ENCODE measurements at places on chromosomes 12 and 14. TPM values are rescaled to one million over a fixed set of nuclear protein-coding genes. Genes with fewer than 3 reads are reported as not detected.

Gene SLCO1C1
- total RNA-seq = not detected

DNA sequence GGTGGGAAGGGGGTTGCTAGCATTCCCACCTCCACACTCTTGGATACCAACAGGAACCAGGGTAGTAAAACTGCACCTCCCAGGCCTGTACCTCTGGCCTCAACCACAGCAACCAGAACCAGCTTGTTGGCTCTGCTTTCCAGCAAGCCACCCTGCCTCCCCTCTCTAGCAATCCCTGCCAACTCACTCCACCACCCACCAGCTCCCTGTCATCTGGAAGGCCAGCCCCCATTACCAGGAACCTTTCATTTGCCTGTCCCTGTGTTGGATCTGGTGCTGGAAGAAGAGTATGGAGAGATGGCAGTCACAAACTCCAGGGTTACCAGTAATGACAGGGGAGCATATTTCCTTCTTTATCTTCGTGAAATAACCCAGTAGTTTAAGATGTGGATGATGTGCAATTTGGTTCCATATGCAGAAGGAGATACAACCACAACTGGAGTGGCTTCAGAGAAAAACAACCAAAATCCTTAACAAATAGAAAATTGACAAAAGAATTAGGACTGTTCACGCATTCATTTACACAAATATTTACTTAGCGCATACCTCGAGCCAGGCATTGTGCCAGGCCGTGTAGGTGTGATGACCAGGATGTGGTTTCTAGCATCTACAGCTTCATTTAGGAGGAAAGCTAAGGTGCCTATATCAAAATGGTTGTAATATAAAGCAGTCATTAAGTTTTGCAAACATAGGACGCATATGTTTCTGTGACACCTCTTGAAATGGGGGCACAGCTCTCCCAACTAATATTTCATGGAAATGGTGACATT is 3.4 kb downstream of the B4GALNT3 start:
- H3K27ac ChIP-seq = no peak overlapping the region
- no peak for DNase-seq
- H3K4me3 ChIP-seq = no peak overlapping the region

- DNase-seq = no peak
- peaks cover 5% of the 10 kb centered on the region for H3K27me3 ChIP-seq
- no peak overlapping the region for H3K27ac ChIP-seq
These were observed 30.5 kb downstream of the DHRS7 start for GRCh38 chr14:60134702-60135101.

DNA sequence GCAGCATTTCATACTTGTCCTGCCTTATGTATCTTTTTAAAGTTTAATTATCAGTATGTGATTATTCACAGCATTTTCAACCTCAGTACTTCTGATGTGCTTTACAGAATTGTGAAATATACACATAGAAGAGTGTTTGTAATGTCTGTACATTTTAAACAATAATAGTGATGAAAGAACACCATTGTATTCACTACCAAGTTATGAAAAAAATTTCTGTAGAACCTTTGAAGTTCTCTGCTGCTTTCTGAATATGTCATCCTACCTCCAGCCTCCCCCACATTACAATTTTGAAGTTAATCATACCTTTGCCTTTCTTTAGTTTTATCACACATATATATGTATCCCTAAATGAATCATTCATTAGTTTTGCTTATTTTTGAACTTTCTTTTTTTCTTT is 24.8 kb downstream of the FRMD6 start:
- H3K27ac ChIP-seq = peak overlapping the region; percentile 70
- DNase-seq = no peak
- peaks cover 96% of the 10 kb centered on the region for H3K4me1 ChIP-seq
- H3K27me3 ChIP-seq = peaks cover 3% of the 10 kb centered on the region

DNA sequence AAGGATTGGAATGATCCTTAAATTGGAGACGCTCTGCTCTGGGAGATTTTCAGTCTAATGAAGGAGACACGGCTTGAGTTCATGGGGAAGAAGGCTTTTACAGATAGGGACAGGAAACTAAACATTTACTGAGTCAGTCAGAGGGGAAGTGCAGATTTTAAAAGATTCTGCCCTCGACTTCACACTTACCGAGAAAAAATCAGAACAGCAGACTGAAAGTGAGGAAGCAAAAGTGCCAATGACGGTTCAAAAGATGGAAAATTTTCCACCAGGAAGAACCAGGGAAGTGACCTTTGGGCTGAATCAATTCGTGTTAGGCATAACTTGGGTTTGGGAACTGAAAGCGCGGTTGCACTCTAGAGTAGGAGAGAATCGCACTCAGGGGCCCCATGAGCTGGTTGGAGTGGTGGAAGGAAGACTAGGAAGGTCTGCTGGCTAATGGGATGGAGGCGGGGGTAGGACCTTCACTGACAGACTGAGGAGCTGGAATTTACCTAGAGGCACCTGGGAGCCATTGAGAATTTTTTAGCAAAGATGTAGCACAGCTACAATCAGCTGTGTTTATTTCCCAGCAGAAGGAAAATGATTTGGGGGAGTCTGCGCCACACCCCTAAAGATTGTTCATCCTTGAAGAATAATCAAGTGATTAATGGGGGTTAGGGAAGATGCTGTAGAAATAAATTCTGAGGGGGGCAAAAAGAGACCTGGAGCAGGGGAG is 1.2 kb downstream of the KCNK13 start:
- no peak overlapping the region for H3K27ac ChIP-seq
- 0 out of 2 replicates have a peak, but pooled peaks cover 4% of the 10 kb centered on the region for H3K4me1 ChIP-seq
- H3K4me3 ChIP-seq = no peak overlapping the region
- DNase-seq = no peak
- H3K36me3 ChIP-seq = no peaks in the 10 kb centered on the region
- H3K27me3 ChIP-seq = peaks cover 39% of the 10 kb centered on the region

DNA sequence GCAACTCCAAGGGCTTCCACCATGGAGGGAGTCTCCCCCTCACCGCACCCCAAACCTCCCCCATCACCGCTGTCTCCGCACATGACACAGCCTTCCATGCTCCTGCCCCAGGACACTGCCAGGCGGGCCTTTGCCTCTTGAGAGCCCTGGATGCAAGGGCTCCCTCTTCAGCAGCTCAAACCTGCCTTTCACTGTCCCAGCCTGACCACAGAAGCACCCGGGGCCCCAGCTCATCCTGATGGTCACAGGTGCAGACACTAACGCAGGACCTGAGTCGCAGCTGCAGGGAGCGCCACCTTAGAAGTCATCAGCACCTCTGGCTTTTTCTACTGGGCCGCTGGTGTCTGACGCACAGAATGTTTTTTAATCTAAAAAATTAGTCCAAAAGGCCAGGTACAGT is 54.0 kb downstream of the SYNE3 start:
- H3K36me3 ChIP-seq = peaks cover 19% of the 10 kb centered on the region
- no peak overlapping the region for H3K4me3 ChIP-seq
- peaks cover 23% of the 10 kb centered on the region for H3K4me1 ChIP-seq
- no peak overlapping the region for H3K27ac ChIP-seq
- peaks cover 5% of the 10 kb centered on the region for H3K27me3 ChIP-seq
- no peak for DNase-seq

All from HFFc6 (cell line).